GM12891 (cell line): ENCODE measurements at places on chromosomes 13 and 19.

- DNase-seq: no peak
These were observed 33.2 kb upstream of the TFDP1 start for GRCh38 chr13:113551081-113552000.

GRCh38 chr13:103168901-103169508 lies 102.8 kb upstream of the SLC10A2 start:
- DNase-seq: no peak

- DNase-seq: no peak
These were observed 3.1 kb downstream of the RPS28 start for GRCh38 chr19:8324186-8325050.

GRCh38 chr19:15935167-15935702 lies 906 bp upstream of the CYP4F11 start:
- DNase-seq: no peak

DNA sequence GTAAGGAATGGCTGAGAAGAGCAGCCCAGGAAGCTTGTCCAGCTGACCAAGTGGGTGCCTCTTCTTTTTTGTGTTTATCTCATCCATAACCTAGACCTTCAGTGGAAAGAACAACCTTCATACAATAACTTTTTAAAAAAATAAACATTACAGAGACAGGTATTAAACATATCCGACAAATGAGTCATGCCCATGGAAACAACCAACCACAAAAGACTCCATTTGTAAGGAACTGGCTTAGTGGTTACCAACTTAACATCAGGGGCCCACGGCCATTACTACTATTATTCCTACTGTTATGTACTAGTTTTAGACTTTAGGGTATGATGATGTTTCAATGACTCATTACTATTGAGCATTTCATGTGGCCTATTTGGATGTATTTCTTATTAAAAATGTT lies 191.7 kb upstream of the SERP2 start:
- DNase-seq: no peak

DNA sequence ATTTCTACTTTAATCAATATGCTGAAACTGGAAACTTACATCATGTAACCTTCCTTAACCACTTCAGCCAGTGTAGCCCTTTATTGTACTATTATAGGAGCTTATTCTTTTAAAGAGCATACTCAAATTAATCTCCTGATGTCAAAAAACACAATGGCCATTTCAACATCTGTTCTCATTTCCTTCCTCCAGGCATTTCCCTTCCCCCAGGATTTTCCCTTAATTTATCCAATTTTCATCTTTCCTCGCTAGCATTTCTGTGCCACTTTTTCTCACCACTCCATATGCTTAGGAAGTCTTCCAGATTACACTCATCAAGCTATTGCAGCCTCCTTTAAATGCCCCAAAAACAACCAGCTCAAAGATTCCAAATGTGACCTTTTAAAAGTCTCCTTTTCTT lies 265.0 kb downstream of the PCDH9 start:
- no peak for DNase-seq

GRCh38 chr19:42176649-42176989 lies 40.9 kb downstream of the DEDD2 start:
- DNase-seq: no peak

- DNase-seq: peak; percentile 58
These were observed 4.3 kb downstream of the BBC3 start for GRCh38 chr19:47226426-47227351.

- no peak for DNase-seq
These were observed 3.2 kb upstream of the GRTP1 start for GRCh38 chr13:113367020-113367560.

DNA sequence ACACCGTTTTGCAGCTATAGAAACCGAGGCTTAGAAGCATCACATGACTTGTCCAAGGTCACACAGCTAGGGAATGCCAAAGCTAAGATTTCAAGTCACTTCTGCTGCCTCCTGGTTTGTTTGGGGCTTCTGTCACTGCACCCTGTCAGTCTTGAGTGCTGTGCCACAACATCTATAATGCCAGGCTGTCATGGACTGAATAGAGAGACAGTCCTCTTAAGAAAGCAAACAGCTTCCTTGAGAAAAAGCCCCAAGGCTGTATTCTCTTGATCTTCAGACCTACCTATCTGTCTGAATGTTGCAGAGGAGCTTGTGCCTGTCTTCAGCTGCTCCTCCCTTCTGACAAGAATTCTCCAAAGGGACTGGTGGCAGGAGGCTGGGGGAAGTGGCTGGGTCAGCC lies 81.6 kb downstream of the OLFM4 start:
- no peak for DNase-seq

- no peak for DNase-seq
These were observed 801.1 kb downstream of the SLITRK5 start for GRCh38 chr13:88472316-88472715.

GRCh38 chr13:25440061-25440460 lies 68.3 kb downstream of the ATP8A2 start:
- no peak for DNase-seq

- DNase-seq: no peak
These were observed 1.1 kb downstream of the ZBTB45 start for GRCh38 chr19:58518256-58519086.

DNA sequence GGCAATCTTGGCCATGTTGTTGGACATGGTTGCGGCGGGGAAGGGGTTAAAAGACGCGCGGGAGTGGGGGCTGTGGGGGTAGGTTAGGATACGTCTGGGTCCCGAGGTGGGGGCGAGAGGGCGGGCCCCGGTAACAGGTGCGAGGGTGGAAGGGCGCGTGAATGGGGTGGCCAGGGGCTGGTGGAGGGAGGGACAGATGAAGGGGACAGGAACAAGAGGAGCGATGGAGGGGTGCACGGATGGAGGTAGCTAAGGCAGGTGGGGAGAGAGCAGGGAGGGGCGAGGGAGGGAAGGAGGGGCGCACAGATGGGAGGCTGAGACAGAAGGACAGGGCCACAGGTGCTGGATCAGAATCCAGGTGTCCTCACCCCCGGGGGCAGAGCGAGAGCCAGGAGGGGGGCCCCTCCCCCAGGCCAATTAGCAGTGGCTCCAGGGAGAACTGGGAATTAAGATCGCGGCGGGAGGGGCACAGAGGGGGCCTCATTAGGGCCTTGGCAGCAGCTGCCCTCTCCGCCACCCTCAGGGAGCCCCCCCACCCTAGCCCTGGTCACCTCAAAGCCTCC lies 1.3 kb downstream of the GNG8 start:
- DNase-seq: no peak

- DNase-seq: no peak
These were observed 21.4 kb upstream of the MICU2 start for GRCh38 chr13:21625366-21625765.

DNA sequence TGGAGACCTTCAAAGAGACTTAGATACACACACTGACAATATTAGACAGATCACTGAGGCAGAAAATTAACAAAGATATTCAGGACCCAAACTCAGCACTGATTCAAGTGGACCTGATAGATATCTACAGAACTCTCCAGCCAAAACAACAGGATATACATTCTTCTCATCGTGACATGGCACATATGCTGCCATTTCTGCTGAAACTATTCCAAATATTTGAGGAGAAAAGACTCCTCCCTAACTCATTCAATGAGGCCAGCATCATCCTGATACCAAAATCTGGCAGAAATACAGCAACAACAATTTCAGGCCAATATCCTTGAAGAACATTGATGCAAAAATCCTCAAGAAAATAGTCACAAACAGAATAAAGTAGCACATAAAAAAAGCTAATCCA lies 53.3 kb downstream of the TRPC4 start:
- DNase-seq: no peak

DNA sequence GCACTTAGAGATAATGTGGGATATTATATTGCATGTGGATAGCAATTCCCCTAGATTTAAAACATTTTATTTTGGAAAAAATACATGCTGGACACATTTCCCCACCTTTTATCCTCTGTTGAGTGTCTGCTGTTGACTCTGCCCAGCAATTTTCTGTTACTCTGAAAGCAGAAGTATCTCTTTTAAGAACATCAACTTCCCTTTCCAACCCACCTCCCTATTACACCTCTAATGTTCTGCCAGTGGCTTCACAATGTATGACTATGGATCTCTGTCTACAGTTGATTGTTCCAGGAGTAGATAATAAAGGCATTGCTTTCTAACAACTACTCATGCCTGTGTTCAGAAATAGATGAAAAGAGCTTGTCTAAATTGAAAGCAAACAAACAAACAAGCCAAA lies 754.8 kb upstream of the SLITRK6 start:
- no peak for DNase-seq

DNA sequence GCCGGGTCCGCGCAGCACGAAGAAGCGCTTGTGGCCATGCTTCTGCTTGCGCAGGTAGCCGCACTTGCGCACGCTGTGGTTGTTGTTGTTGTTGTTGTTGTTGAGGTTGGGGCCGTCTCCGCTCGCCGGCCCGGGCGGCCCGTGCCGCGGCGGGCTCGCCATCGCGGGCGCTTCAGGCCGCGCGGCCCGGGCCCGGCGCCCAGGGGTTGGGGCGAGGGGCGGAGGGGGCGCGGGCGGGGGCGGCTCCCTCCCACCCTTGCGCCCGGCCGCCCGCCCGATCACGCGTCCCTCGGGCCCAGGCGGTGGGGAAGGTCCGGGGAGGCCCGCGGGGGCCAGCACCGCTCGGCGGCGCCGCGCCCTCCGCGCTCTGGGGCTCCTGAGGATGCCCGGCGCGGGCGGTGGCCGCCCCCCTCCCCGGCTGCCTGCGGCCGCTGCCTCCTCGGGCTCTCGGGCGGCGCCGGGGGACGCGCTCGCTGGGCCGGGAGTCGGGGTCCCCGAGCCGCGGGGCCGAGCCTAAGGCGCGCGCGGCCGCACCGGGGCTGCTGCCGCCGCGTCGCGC lies 412 bp downstream of the IRS2 start:
- no peak for DNase-seq

DNA sequence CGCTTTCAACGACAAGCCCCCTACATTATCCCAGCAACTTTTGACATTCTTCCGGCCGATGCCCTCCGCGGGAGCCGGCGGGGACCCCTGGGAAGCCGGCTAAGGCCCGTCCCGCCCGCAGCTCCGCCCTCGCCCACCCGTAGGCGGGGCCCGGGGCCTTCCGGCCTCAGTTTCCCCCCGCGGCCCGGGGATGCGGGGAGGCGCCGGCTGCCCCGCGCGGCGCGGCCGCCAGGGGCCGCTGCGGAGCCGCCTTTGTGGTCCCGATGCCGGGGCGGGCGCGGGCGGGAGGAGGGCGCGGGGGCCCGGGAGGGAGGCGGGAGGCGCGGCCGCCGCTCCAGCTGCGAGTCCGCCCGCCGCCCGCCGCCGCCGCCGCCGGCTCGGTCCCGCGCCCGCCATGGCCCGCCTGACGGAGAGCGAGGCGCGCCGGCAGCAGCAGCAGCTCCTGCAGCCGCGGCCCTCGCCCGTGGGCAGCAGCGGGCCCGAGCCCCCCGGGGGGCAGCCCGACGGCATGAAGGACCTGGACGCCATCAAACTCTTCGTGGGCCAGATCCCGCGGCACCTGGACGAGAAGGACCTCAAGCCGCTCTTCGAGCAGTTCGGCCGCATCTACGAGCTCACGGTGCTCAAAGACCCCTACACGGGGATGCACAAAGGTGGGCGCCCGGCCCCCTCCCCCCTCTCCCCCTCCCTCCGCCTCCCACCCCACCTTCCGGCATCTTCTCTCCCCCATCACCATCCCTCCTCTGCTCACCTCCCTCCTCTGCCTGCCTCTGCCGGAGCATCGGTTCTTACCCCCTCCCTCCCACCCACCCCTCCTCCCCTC lies at the start of gene CELF5:
Gene CELF5 (plus strand): TSS at position 316 of the 823 bp plus-strand sequence. CDS start 79 bp downstream, at position 395.
- peak; percentile 84 for DNase-seq

DNA sequence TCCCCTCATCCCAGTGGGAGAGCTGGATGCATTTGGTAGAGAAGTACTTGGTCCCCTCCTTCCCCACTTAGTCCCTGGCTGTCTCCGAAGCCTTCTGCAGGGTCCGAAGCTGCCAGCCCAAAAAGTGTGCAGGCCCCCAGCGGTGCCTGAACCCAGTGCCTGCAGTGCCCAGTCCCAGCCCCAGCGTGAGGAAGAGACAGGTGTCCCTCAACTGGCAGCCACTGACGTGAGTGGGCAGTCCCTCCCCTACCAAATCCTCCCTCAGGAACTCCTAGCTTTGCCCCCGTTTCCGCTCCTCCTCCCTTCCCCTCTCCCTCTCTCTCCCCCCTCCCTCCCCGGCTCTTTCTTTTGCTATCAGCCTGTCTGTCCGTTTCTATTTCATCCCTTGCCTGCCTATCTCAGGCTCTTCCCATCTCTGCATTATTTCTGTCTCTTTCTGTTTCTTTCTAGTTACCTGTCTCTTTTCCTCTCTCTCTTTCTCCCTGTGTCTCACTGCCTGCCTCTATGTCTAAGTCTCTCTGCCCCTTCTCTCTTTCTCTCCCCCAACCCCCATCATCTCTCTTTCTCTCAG lies 1.8 kb upstream of the LTBP4 start:
- no peak for DNase-seq

DNA sequence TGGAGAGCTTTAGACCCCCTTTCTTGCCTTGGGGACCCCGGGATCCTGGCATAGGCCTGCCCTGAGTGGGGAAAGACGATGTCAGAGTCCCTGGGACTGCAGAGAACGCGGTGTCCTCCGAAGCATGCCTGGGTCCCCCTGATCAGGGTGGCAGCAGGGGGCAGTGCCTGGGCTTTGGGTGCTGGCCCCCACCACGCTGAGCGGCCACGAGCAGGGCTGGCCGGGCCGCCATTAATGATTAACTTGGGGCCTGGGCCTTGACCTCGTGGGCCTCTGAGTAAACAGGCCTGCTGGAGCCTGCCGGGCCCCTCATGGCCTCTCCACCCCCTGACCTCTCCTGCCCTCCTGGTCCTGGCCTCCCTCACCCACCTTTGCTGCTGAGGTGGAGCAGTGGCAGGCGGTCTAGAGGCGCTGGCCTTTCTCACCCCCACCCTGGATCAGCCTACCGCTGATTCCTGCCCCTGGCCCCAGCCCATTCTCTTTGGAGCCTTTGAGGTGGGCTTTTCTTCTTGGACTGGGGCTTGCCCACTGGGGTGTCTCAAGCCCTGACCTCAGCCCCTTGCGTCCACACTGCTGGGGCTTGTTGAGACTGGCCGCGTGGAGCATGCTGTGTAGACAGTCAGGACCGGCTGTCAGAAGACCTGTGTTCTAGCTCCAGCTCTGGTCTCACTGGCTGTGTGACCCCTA lies 26.3 kb downstream of the CEBPA start:
- DNase-seq: no peak

- no peak for DNase-seq
These were observed 25.5 kb upstream of the TIMM44 start for GRCh38 chr19:7968796-7969554.

DNA sequence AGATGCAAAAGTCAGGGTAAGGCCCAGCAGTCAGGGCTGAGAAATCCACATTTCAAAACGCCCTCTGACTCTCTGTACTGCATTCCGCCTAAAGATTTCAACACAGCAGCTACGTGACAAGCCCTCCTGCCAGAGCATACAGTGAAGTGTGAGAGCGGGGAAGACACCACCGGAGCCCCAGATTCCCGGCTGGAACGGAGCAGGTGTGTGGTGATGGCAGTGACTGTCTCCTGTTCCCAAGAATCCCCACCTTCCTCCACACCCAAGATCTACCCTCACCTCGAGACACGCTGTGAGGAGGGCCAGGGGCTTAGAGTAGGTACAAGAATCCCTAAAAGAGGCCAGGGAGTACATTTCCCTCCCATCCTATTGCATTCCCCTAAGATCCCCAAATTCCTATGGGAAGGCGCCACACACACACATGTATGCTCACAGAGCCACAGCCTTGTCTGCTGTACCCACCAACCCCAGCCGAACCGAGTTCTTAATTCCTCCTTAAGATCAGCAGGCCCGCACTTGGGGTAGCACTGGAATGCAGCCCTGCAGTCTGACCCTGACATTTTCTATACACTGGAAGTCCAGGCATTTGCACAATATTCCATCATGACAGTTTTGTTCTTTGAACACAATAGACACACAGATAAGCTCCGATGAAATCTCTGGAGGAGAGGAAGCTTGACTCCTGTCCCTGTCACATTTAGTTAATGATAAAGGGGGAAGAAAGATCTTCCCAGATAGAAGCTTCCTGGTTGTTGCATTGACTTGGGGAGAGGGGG lies 102.9 kb downstream of the FOXO1 start:
- no peak for DNase-seq

GRCh38 chr13:20182231-20182846 lies 10.4 kb downstream of the GJB2 start:
- DNase-seq: peak; percentile 60
